ENCODE measurements at places on chromosomes 3 and 15. TPM values are rescaled to one million over a fixed set of nuclear protein-coding genes. Genes with fewer than 3 reads are reported as not detected.

Gene CAPN3
- 544 TPM for polyA plus RNA-seq

Gene C3orf52
- 3.0 TPM for polyA plus RNA-seq

GRCh38 chr3:66200786-66201185 lies 20.0 kb upstream of the SLC25A26 start:
- no peak for DNase-seq

GRCh38 chr3:194135516-194135805 lies 487 bp upstream of the HES1 start:
- no peak for DNase-seq

DNA sequence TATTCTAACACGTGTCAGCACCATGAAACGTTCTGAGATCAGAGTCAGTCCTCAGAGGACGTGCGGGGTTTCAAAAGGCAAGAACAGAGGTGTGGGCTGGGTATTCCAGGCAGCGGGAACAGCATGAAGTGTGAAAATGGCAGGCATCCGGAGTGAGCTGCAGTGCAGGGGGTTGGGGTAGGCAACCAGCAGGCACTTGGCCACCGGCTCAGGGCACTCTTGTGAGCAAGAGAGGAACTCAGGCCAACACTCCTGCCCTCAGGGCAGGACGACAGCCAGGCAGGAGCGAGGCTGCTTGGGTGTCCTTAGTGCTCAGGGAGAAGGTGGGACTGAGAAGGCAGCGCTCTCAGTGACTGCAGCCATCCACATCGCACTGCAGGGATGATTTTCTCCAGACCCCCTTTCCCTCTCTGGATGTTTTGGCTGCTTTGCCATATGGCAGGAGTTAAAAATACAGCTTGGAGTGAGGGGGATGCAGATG lies 151.1 kb downstream of the NUP210 start:
- DNase-seq: no peak
